ENCODE measurements at places on chromosomes 7 and 10.

GRCh38 chr7:134495546-134495945 lies 31.8 kb upstream of the AKR1B10 start:
- no peak for DNase-seq

GRCh38 chr10:130358981-130359650 lies 222.9 kb downstream of the GLRX3 start:
- no peak for DNase-seq

- peak; percentile 98 for DNase-seq
These were observed 128.7 kb downstream of the AGMO start for GRCh38 chr7:15433151-15433550.

DNA sequence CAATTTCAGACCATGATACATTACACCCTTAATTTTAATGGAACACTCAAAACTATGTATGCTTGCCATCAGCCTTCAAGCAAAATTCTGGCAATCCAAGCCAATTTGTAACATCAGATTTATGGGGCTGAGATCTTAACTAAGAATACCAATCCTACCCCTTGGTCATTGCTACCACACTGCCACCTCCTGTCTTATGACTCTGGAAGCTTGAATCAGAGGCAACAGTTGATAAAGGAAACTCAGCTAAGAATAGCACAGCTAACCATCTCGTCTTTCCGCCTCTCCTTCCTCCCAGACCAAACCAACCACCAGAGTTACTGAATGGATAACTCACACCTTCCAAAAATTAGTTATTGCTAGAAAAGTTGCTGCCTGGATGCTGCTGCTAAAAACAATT lies 7.4 kb downstream of the IGF2BP3 start:
- no peak for DNase-seq

DNA sequence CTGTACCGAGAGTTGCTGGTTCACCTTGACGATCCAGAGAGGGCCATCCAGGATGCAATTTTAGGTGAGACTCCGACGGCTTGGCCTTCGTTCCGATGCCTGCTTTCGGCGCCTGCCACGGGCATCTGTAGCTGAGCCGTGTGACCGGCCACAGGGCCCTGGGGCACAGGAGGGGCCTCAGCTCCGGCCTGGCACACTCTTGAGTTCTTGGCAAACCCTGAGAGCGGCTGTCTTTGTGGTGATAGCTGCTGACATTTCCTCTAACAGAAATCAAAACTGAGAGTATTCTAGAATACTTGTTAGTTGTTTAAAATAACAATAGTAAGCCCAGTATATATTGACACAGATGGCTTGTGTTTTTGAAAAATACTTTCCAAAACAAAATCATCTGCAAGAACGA lies 52.2 kb upstream of the SUN1 start:
- no peak for DNase-seq

GRCh38 chr7:142385491-142386340 lies 127.9 kb upstream of the PRSS58 start:
- peak; percentile 2 for DNase-seq
